Activated CD8-positive, alpha-beta T cell treated with anti-CD3 and anti-CD28 coated beads for 36 hours (primary cell): ENCODE measurements at places on chromosomes 11 and 22. TPM values are rescaled to one million over a fixed set of nuclear protein-coding genes. Genes with fewer than 3 reads are reported as not detected.
A peak's percentile ranks its signal among the peaks of the same experiment; 100 is the strongest.

The POU2AF2 gene
- total RNA-seq, result not detected

The EHF gene
- total RNA-seq, result not detected

GRCh38 chr22:38751422-38752346 lies 4.1 kb downstream of the SUN2 start:
- H3K36me3 ChIP-seq, result peaks cover 62% of the 10 kb centered on the region
- H3K27ac ChIP-seq, result peak overlapping the region; percentile 99
- peak; percentile 88 for DNase-seq
- no peaks in the 10 kb centered on the region for H3K27me3 ChIP-seq
- peaks cover 55% of the 10 kb centered on the region for H3K4me1 ChIP-seq

The PGA5 gene
- total RNA-seq, result not detected

DNA sequence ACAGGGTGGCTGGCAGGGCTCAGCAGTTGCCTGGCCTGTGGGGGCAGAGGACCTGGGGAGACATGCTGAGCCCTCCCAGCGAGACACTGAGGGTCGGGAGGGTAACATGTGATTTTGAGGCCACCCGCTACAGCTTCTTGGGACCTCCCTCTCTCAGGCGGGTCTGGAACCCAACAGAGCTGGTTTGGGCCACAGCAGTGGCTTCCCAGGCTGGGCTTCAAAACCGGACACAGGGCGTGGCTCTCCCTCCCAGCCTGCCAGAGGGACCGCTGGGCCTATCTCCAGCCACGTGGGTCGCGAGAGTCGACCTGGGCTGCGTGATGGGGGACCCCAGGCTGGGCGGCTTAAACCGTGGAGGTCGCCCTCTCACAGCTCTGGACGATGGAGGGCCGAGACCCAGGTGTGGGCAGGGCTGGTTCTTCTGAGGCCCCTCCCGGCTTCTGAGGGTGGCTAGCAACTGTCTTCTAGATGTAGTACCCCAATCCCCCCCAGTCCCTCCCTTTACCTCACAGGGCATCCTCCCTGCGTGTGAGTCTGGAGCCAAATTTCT lies 91.7 kb downstream of the KCNQ1 start:
- peaks cover 19% of the 10 kb centered on the region for H3K4me1 ChIP-seq
- no peak overlapping the region for H3K27ac ChIP-seq
- H3K36me3 ChIP-seq, result no peaks in the 10 kb centered on the region
- no peak for DNase-seq
- no peaks in the 10 kb centered on the region for H3K27me3 ChIP-seq
- no peak overlapping the region for H3K4me3 ChIP-seq

DNA sequence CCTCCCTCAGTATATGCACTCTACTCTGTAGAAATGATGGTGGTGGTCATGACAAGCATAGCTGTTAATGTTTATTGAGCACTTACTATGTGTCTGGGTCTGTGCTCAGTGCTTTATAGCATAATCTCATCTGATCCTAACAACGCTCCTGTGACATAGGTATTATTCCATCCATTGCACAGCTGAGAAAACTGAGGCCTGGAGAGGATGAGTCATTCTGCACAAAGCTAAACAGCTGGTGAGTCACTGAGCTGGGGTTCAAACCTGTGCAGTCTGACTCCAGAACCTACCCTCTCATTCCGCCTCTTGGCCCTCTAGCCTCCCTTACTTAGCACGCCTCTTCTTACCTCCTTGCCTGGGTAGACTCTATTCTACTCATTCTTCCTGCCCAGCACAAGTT lies 41.7 kb downstream of the PRDM11 start:
- H3K4me3 ChIP-seq, result no peak overlapping the region
- H3K27me3 ChIP-seq, result no peaks in the 10 kb centered on the region
- no peak overlapping the region for H3K27ac ChIP-seq
- H3K36me3 ChIP-seq, result peaks cover 8% of the 10 kb centered on the region
- H3K4me1 ChIP-seq, result no peaks in the 10 kb centered on the region
- DNase-seq, result no peak

GRCh38 chr11:68810164-68810563 lies 31.6 kb downstream of the CPT1A start:
- no peak overlapping the region for H3K4me3 ChIP-seq
- H3K27me3 ChIP-seq, result no peaks in the 10 kb centered on the region
- H3K4me1 ChIP-seq, result no peaks in the 10 kb centered on the region
- DNase-seq, result no peak

- no peak overlapping the region for H3K4me3 ChIP-seq
- H3K4me1 ChIP-seq, result no peaks in the 10 kb centered on the region
- no peaks in the 10 kb centered on the region for H3K36me3 ChIP-seq
Observed at GRCh38 chr11:44498089-44498871, 67.2 kb upstream of the CD82 start.

- DNase-seq, result no peak
- H3K4me1 ChIP-seq, result no peaks in the 10 kb centered on the region
- no peaks in the 10 kb centered on the region for H3K27me3 ChIP-seq
- H3K36me3 ChIP-seq, result no peaks in the 10 kb centered on the region
Observed at GRCh38 chr11:13760115-13760514, 91.6 kb downstream of the FAR1 start.

DNA sequence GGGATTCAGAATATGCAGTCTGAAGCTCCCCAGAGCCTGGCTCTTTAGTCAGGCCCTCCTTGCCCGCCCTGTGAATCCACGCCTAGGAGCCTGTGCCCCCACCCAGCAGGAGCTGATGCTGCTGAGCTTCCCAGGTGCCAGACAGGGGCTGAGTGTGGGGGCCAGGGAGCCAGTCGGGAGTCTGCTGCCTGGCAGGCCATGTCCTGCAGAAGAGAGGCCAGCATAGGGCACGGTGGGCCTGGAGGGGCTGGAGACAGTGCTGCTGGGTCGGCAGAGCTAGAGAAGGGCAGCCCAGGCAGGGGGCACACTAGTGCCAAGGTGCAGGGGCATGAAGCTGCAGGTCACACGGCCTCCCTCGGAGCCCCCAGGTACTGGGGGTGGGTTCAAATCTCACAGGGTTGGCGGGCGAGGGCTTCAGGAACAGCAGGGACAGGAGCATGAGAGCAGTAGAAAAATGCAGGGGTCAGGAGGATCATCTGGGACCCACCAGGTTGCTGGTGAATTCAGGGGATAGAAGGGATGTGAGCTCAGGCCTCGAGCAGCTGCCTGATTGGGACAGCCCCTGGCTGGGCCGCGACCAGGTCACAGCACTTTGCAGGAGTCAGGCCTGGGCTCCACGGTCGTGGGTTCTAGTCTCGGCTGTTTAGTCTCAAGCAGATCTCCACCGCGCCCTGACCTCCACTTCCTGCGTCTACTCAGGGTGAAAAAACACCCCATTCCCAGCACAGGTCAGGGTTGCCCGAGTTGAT lies 4.1 kb upstream of the SEPTIN5 start:
- H3K27ac ChIP-seq, result no peak overlapping the region
- peaks cover 9% of the 10 kb centered on the region for H3K27me3 ChIP-seq
- no peaks in the 10 kb centered on the region for H3K36me3 ChIP-seq
- no peak overlapping the region for H3K4me3 ChIP-seq

DNA sequence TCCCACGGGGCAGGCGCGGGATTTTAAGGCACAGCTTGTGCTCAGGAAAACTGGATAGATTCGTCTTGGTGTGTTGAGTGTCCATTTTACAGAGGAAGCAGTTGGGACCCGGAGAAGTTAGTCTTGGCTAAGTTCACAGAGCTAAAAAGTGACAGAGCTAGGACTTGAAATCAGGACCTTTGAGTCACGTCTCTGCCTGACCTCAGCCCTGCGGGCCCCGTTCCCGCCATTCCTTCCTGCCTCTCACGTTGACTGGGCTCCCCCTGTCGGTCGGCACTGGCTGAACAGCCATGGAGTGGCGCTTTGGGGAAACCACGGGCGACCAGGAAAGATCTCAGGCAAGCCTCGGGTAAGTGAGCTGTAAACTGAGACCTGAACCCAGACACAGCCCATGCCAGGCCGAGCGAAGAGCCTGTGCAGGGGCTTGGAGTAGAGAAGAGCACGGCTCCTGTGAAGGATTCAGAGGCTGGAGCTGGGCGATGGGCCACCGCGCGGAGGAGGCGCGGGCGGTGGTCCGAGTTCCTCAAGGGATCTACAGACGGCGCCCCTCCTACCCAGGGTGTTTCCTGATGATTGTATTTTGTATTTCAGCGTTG lies 54.1 kb downstream of the WNT11 start:
- H3K27ac ChIP-seq, result peak overlapping the region; percentile 63
- peaks cover 9% of the 10 kb centered on the region for H3K27me3 ChIP-seq
- H3K4me3 ChIP-seq, result peak overlapping the region; percentile 61
- H3K36me3 ChIP-seq, result no peaks in the 10 kb centered on the region

GRCh38 chr22:37973271-37974170 lies 10.8 kb downstream of the SOX10 start:
- no peak overlapping the region for H3K27ac ChIP-seq
- no peaks in the 10 kb centered on the region for H3K27me3 ChIP-seq
- no peak overlapping the region for H3K4me3 ChIP-seq

DNA sequence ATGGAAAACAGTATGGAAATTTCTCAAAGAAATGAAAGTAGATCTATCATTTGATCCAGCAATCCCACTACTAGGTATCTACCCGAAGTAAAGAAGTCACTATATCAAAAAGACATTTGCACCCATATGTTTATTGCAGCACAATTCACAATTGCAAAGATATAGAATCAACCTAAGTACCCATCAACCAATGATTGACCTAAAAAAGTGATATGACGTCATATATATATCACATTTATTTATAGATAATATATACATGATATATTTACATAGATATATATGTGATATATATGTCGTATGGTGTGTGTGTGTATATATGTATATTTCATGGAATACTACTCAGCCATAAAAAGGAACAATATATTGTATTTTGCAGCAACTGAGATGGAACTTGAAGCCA lies 188.3 kb upstream of the ARHGAP42 start:
- H3K27me3 ChIP-seq, result no peaks in the 10 kb centered on the region
- no peak for DNase-seq
- no peak overlapping the region for H3K27ac ChIP-seq

- no peaks in the 10 kb centered on the region for H3K27me3 ChIP-seq
- no peak for DNase-seq
- H3K27ac ChIP-seq, result no peak overlapping the region
- no peaks in the 10 kb centered on the region for H3K36me3 ChIP-seq
- no peaks in the 10 kb centered on the region for H3K4me1 ChIP-seq
- H3K4me3 ChIP-seq, result no peak overlapping the region
Observed at GRCh38 chr11:27153136-27153535, 112.5 kb downstream of the BBOX1 start.

DNA sequence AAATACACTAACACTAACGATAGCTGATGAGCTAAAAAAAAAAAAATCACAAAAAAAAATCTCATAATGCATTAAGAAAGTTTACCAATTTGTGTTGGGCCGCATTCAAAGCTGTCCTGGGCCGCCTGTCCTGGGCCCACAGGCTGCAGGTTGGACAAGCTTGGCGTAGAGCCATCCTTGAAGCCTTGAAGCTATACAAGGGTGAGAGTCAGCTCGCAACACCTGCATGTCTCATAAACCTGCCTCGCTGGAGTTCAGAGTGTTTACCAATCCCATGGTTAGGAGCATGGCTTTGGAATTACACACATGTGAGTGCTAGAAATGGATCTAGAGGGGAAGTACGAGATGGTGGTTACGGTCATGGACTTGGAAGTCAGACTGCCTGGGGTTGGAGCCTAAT lies 453.7 kb downstream of the INSC start:
- DNase-seq, result no peak
- H3K4me1 ChIP-seq, result no peaks in the 10 kb centered on the region
- H3K4me3 ChIP-seq, result no peak overlapping the region
- H3K27ac ChIP-seq, result no peak overlapping the region
- no peaks in the 10 kb centered on the region for H3K27me3 ChIP-seq

The SCGB1C1 gene
- total RNA-seq, result not detected

DNA sequence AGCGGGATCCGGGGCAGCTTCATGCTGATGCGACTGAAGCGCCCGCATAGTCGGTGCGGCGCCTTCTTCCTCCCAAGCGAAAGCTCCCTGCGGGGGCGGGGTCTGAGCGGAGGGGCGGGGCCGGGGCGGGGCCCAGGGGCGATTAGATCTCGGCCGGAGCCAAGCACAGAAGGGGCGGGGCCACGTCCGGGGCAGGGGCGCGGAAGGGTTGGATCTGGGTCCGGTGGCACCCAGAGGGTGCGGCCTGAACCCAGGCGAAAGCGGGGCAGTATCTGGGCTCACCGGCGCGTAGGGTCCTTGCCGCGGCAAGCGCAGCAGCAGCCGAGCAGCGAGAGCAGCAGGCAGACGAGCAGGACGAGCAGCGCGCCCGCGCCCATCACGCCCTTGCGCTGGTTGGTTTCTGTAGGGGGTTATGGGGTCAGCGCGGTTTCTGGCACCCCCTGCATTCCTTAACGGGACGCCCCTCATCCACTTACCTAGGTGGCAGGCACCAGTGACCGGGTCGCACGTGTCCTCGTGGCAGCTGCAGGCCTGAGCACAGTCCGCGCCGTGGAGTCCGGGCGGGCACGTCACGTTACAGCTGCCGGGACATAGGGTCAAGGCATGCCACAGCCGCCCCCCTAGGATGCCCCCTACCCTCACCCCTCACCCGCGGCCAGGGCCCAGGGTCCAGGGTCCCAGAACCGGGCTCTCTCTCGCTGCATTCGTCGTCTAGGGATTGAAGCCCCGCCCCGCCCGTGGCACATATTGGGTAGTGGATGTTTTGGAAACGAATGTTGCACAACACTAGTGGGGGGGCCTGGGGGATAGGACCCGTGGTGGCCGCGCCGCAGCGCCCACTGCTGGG lies 8.1 kb downstream of the SCARF2 start:
- H3K4me3 ChIP-seq, result peak overlapping the region; percentile 67
- H3K36me3 ChIP-seq, result no peaks in the 10 kb centered on the region
- H3K27me3 ChIP-seq, result peaks cover 53% of the 10 kb centered on the region
- peaks cover 12% of the 10 kb centered on the region for H3K4me1 ChIP-seq

DNA sequence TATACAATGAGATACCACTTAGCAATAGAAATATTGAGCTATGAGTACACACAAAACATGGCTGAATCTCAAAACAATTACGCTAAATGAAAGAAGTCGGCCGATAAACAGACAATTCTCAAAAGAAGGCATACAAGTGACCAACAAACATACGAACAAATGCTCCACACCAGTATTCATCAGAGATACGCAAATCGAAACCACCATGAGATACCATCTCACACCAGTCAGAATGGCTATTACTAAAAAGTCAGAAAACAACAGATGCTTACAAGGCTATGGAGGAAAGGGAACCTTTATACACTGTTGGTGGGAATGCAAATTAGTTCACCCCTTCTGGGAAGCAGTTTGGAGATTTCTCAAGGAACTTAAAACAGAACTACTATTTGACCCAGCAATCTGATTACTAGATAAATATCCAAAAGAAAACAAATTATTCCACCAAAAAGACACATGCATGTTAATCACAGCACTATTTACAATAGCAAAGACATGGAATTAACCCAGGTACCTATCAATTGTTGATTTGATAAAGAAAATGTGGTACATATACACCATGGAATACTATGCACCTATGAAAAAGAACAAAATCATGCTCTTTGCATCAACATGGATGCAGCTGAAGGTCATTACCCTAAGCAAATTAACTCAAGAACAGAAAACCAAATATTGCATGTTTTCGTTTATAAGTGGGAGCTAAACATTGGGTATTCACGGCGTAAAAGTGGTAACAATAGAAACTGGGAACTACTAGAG lies 90.9 kb upstream of the GRAMD1B start:
- H3K4me1 ChIP-seq, result peaks cover 7% of the 10 kb centered on the region
- H3K36me3 ChIP-seq, result no peaks in the 10 kb centered on the region
- DNase-seq, result no peak
- H3K27ac ChIP-seq, result no peak overlapping the region
- H3K4me3 ChIP-seq, result no peak overlapping the region

GRCh38 chr11:117520201-117520600 lies 192.5 kb downstream of the CEP164 start:
- H3K4me1 ChIP-seq, result no peaks in the 10 kb centered on the region
- no peak overlapping the region for H3K27ac ChIP-seq
- no peaks in the 10 kb centered on the region for H3K36me3 ChIP-seq
- H3K27me3 ChIP-seq, result no peaks in the 10 kb centered on the region
- no peak overlapping the region for H3K4me3 ChIP-seq
- no peak for DNase-seq

GRCh38 chr11:95123556-95123955 lies 33.9 kb downstream of the ENDOD1 start:
- no peak for DNase-seq
- H3K27me3 ChIP-seq, result no peaks in the 10 kb centered on the region
- H3K27ac ChIP-seq, result no peak overlapping the region
- peaks cover 5% of the 10 kb centered on the region for H3K4me1 ChIP-seq
